ENCODE measurements at places on chromosomes 4 and X. TPM values are rescaled to one million over a fixed set of nuclear protein-coding genes. Genes with fewer than 3 reads are reported as not detected.
A peak's percentile ranks its signal among the peaks of the same experiment; 100 is the strongest.

The TECRL gene
- total RNA-seq: not detected

The ZFP92 gene
- total RNA-seq: 0.27 TPM

The ABCG2 gene
- total RNA-seq: 0.34 TPM

The ODAPH gene
- total RNA-seq: 55.3 TPM

The SPANXA2 gene
- total RNA-seq: not detected

The ING2 gene
- total RNA-seq: 10.2 TPM

The PRDM5 gene
- total RNA-seq: 5.3 TPM

The OCIAD2 gene
- 76.1 TPM for total RNA-seq

The MID1 gene
- total RNA-seq: 16.8 TPM

The ZNF711 gene
- 10.8 TPM for total RNA-seq

DNA sequence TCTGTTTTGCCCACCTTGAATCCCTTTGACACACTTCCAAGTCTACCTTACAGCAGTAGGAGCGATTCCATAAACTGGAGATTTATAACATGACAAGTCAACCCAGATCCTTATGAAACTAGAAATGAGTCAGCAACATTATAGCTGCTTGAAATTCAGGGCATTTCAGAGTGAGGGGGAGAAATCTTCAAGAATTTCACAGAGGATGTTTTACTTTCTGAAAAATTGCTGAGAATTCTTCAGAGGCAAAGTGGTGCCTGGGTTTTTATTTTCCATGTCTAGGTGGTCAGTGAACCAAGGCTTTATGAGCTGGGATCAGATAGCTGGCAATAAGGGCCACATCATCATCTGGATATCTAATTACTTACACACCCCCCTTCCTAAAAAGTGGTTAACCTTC is 119.8 kb downstream of the PPARGC1A start:
- peak; percentile 55 for DNase-seq
- H3K4me1 ChIP-seq: no peaks in the 10 kb centered on the region
- H3K36me3 ChIP-seq: no peaks in the 10 kb centered on the region

- no peak overlapping the region for H3K27ac ChIP-seq
- no peaks in the 10 kb centered on the region for H3K4me1 ChIP-seq
- H3K27me3 ChIP-seq: peaks cover under 1% of the 10 kb centered on the region
- no peaks in the 10 kb centered on the region for H3K36me3 ChIP-seq
Observed at GRCh38 chrX:108064613-108065012, 19.7 kb downstream of the VSIG1 start.

DNA sequence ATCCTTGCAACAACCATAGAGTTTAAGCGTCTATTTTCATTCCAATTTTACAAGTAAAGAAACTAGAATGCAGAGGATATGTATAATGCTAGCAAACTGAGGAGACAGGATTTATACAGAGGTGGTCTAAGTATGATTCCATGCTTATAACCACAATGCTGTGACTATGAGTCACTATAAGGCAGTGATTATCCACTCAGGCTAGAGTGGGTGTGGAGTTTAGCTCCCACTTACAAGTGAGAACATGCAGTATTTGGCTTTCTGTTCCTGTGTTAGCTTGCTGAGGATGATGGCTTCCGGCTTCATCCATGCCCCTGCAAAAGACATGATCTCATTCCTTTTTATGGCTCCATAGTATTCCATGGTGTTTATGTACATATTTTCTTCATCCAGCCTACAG is 41.6 kb upstream of the EDA2R start:
- no peak overlapping the region for H3K4me3 ChIP-seq
- peak; percentile 31 for DNase-seq
- no peaks in the 10 kb centered on the region for H3K27me3 ChIP-seq
- no peaks in the 10 kb centered on the region for H3K36me3 ChIP-seq

DNA sequence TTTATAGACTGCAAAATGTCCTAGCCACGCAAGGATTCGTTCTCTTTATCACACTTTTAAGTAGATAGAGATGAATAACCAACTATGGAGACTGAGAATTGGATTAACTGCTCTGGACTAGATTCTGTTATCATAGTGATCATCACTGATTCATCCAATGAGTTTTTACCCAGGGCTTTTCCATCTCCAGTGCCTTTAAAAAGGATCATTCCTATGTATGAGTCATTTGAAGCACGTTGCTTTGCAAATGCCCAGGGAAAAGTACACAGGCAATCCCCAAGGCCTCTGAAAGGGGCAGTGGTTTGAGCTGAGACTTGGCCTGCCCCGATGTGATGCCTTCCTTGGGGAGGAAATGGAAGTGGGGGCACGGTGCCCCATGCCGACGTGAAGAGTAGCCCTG is 122.7 kb upstream of the PSAPL1 start:
- no peak overlapping the region for H3K4me3 ChIP-seq
- no peak overlapping the region for H3K27ac ChIP-seq
- no peaks in the 10 kb centered on the region for H3K27me3 ChIP-seq
- peaks cover 4% of the 10 kb centered on the region for H3K4me1 ChIP-seq
- no peaks in the 10 kb centered on the region for H3K36me3 ChIP-seq
- peak; percentile 89 for DNase-seq

DNA sequence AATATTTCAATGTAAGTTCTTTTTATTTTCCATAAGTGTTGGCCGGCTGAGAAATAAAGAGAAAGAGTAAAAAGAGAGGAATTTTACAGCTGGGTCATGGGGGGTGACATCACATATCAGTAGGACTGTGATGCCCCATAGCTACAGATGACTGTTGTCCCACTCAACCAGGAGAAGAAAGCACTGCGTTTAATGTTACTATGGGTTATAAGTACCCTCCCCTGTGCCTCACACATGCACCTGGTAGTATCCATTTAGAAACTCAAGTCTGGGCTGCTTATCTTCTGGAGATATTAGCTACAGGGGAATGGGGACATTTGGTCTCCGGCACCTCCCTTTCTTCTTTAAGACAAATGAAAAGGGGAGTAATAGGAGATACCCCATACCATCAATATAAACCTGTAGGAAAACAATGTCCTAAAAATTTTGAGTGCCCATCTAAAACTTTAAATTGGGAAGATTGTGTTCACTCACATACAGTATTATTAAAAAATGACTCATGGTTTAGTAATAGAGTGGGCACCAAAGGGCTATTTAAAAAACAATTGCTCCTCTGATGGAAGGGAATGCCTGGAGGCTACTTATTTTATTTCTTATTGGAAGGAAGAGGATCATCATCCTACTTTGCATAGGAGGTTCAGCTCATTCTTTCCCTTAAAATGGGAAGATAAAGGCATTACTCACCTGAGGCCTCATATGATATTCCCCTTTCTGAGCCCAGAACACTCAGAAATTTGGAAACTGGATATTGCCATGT is 18.2 kb downstream of the UGT2B11 start:
- H3K36me3 ChIP-seq: no peaks in the 10 kb centered on the region
- H3K4me3 ChIP-seq: no peak overlapping the region
- no peaks in the 10 kb centered on the region for H3K27me3 ChIP-seq
- no peaks in the 10 kb centered on the region for H3K4me1 ChIP-seq
- no peak overlapping the region for H3K27ac ChIP-seq

GRCh38 chr4:145697332-145697731 is 17.4 kb downstream of the C4orf51 start:
- no peak overlapping the region for H3K4me3 ChIP-seq
- H3K27me3 ChIP-seq: no peaks in the 10 kb centered on the region
- no peaks in the 10 kb centered on the region for H3K36me3 ChIP-seq
- no peak overlapping the region for H3K27ac ChIP-seq
- DNase-seq: no peak

GRCh38 chr4:106647451-106647850 is 278.9 kb upstream of the GIMD1 start:
- no peak overlapping the region for H3K4me3 ChIP-seq
- H3K27ac ChIP-seq: no peak overlapping the region
- H3K27me3 ChIP-seq: no peaks in the 10 kb centered on the region

DNA sequence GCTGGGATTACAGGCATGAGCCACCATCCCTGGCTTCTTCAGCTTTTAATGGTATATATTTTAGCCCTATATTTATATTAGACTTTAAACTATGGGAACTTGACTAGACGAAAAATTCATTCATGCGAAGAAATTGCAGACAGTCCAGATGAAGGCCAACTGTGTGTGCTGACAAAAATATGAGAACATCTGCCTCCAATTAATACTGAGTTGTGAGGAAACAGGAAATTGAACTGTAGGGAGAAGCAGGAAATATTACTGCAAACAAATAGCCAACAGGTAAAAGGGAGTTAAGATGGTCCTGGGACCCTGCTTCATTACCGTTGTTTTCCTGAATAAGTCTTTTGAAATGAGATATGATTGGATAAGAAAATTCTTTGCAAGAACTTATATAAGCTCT is 26.3 kb downstream of the MGARP start:
- H3K4me3 ChIP-seq: no peak overlapping the region
- DNase-seq: peak; percentile 41
- peaks cover 5% of the 10 kb centered on the region for H3K4me1 ChIP-seq
- no peak overlapping the region for H3K27ac ChIP-seq

GRCh38 chr4:36676139-36677050 is 395.0 kb downstream of the DTHD1 start:
- no peak overlapping the region for H3K27ac ChIP-seq
- no peak for DNase-seq
- no peaks in the 10 kb centered on the region for H3K36me3 ChIP-seq
- H3K4me3 ChIP-seq: no peak overlapping the region
- no peaks in the 10 kb centered on the region for H3K4me1 ChIP-seq

DNA sequence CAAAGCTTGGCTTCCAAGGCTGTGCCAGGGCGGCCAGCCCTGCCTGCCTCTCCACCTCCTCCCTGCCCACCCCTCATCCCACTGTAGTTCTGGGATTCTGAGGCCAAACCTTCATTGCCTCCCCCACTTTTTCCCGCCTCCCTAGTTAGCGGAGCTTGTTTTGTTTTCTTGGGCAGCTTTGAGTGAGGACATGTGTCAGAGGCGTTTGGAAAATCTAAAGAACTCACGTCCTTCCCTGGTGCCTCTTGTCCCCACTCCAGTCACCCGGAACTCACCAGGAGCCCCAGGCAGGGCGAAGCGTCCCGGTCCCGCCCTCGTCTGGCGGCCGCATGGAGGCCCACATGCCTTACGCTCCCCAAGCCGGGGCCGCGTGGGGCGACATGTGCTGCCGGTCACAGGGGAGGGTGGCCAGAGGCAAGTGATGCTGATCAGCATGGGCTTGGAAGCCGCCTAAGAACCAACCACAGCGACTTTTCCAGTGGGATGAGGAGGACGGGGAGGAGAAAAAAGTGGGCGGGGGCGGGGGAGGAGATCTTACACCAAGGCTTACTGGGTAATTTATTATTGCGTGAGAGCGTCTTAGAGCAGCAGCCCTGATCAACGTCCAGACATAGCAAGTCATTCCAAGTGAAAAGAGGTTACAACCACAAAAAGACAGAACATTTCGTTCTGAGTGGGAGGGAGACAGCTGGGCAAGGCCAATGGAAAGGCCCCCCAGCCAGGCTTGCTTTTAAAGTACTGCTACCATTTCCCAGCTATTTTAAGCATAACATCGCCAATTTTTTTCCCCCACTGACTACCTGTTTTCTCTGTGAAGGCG is 48.5 kb downstream of the PRPS1 start:
- peaks cover 25% of the 10 kb centered on the region for H3K4me1 ChIP-seq
- peak; percentile 87 for DNase-seq
- H3K27ac ChIP-seq: peak overlapping the region; percentile 73
- H3K4me3 ChIP-seq: peak overlapping the region; percentile 58

DNA sequence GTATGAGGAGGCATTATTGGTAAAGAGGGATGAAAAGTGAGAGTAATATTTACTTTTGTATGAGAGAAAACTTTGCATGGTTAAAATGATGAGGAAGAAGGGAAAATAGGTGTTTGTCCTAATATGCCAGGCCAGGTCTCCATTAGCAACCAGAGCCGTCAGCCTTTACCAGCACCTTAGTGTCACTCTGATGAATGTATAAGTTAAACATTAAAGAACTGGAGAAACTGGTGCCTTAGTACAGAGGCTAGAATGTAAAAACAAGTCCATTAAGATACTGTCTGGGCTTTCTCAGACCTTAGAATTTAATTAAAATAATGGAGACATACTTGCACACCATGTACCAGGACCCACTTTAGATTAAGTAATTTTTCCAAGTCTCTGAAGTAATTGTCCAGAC is 222.3 kb downstream of the FAM47A start:
- H3K27me3 ChIP-seq: no peaks in the 10 kb centered on the region
- H3K4me3 ChIP-seq: no peak overlapping the region
- no peak overlapping the region for H3K27ac ChIP-seq
- no peaks in the 10 kb centered on the region for H3K4me1 ChIP-seq

- no peak overlapping the region for H3K27ac ChIP-seq
- H3K4me3 ChIP-seq: no peak overlapping the region
Observed at GRCh38 chr4:7129871-7130620, 62.2 kb upstream of the GRPEL1 start.

- H3K27ac ChIP-seq: no peak overlapping the region
- no peaks in the 10 kb centered on the region for H3K36me3 ChIP-seq
- no peak for DNase-seq
- no peaks in the 10 kb centered on the region for H3K4me1 ChIP-seq
Observed at GRCh38 chrX:132737743-132738142, 220.7 kb downstream of the HS6ST2 start.

- H3K4me3 ChIP-seq: no peak overlapping the region
- H3K4me1 ChIP-seq: no peaks in the 10 kb centered on the region
- peak; percentile 20 for DNase-seq
Observed at GRCh38 chrX:41667631-41668030, 21.1 kb upstream of the GPR34 start.

GRCh38 chr4:54575919-54576318 is 81.8 kb upstream of the KIT start:
- H3K4me1 ChIP-seq: no peaks in the 10 kb centered on the region
- H3K4me3 ChIP-seq: no peak overlapping the region
- H3K27me3 ChIP-seq: no peaks in the 10 kb centered on the region
- no peak for DNase-seq
- H3K36me3 ChIP-seq: no peaks in the 10 kb centered on the region

- H3K4me3 ChIP-seq: no peak overlapping the region
- no peak for DNase-seq
- H3K4me1 ChIP-seq: peaks cover 12% of the 10 kb centered on the region
- H3K36me3 ChIP-seq: no peaks in the 10 kb centered on the region
- no peaks in the 10 kb centered on the region for H3K27me3 ChIP-seq
- no peak overlapping the region for H3K27ac ChIP-seq
Observed at GRCh38 chrX:20059467-20060128, 57.1 kb downstream of the MAP7D2 start.

DNA sequence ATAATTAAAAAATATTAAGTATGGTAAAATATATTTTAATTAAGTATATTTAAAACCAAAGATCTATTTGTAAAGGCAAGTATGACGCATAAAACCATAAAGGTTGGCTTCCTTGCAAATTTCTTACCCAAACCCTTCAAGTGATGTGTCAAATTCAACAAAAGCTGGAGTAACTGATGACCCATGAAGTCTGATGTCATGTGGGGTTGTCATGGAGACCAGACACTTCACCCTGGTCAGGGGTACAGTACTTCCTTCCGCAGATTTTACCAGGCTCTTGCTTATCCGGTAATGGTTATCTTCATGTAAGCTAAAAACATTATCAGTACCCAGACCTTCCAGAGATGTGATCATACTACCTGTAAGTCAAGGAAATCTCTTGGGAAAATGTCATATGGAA is 170.1 kb downstream of the WDFY3 start:
- H3K27ac ChIP-seq: no peak overlapping the region
- H3K4me1 ChIP-seq: no peaks in the 10 kb centered on the region
- H3K4me3 ChIP-seq: no peak overlapping the region
- DNase-seq: peak; percentile 16
- peaks cover 15% of the 10 kb centered on the region for H3K36me3 ChIP-seq

DNA sequence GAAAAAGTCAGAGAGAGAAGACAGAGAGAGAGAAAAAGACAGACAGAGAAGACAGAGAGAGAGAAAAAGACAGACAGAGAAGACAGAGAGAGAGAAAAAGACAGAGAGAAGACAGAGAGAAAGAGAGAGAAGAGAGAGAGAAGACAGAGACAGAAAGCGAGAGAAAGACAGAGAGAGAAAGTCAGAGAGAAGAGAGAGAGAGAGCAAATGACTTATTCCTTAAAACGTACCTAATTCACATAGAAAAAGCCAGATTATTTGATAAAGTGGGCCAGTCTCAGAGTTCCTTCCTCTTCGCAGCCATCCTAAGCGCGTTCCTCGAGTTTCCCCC is 7.4 kb upstream of the SHOX start:
- H3K27ac ChIP-seq: no peak overlapping the region
- no peaks in the 10 kb centered on the region for H3K4me1 ChIP-seq
- no peaks in the 10 kb centered on the region for H3K36me3 ChIP-seq

Data from astrocyte (in vitro differentiated cells and primary cell).